ENCODE measurements at places on chromosomes 16 and 17. TPM values are rescaled to one million over a fixed set of nuclear protein-coding genes. Genes with fewer than 3 reads are reported as not detected.

The ABCC12 gene
- total RNA-seq: 0.07 TPM

The LPCAT2 gene
- 6.2 TPM for total RNA-seq

DNA sequence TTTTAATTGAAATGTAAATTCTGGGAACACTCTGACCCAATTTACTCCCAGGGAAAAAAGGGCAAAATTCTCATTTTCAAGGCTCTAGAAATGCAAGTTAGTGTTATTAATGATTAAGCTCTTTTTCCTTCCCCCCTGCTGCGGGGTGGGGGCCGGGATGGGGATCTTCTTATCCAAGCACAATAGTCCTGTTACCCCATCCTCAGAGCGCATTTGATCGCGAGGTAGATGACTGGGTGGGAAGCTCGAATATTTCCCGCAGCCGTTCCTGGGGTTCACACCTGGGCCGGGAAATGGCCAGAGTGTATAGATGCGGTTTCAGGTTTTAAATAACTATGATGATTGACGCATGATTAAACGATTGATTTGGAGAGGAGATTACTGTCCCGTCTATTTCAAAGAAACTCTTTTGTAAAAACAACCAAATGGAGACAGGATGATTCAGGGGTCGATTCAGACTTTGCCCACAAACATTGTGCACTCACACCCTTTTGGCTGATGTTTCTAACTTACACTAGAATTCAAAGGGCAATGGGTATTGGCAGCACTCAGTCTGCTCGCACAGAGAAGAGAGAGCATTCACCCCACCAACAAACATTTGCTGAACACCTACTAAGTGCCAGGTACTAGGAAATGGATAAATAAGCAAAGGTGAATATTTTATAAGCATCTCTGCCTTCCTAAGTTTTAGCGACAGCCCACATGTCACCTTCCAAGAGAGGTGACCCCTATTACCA, 55.0 kb downstream of the SALL1 start:
- no peak for DNase-seq
- H3K27ac ChIP-seq: no peak overlapping the region
- H3K4me3 ChIP-seq: no peak overlapping the region
- no peaks in the 10 kb centered on the region for H3K36me3 ChIP-seq
- H3K27me3 ChIP-seq: no peaks in the 10 kb centered on the region

The ZP2 gene
- not detected for total RNA-seq

The AURKB gene
- 77.7 TPM for total RNA-seq

All from cardiac muscle cell (in vitro differentiated cells and primary cell).